Esophagus squamous epithelium (tissue), 5 donors: ENCODE measurements at places on chromosomes 2 and 18.

- no peaks in the 10 kb centered on the region for H3K36me3 ChIP-seq
- H3K27ac ChIP-seq = no peak overlapping the region
- H3K27me3 ChIP-seq = no peaks in the 10 kb centered on the region
- DNase-seq = no peak
Observed at GRCh38 chr2:105592288-105592687, 152.4 kb upstream of the NCK2 start.

GRCh38 chr18:36181441-36181840, 5.9 kb upstream of the MOCOS start:
- H3K36me3 ChIP-seq = no peaks in the 10 kb centered on the region
- H3K27ac ChIP-seq = no peak overlapping the region
- no peak overlapping the region for H3K4me3 ChIP-seq
- peaks cover 14% of the 10 kb centered on the region for H3K4me1 ChIP-seq

GRCh38 chr2:219434718-219435525, at the start of gene SPEG:
Gene SPEG (plus strand): TSS chr2:219434843. CDS start chr2:219434978, 135 bp downstream.
- peak within 1 kb of the TSS; percentile 90 for H3K27ac ChIP-seq
- DNase-seq = no peak
- peaks cover 9% of the 10 kb centered on the region for H3K27me3 ChIP-seq
- peaks cover 25% of the 10 kb centered on the region for H3K4me1 ChIP-seq

DNA sequence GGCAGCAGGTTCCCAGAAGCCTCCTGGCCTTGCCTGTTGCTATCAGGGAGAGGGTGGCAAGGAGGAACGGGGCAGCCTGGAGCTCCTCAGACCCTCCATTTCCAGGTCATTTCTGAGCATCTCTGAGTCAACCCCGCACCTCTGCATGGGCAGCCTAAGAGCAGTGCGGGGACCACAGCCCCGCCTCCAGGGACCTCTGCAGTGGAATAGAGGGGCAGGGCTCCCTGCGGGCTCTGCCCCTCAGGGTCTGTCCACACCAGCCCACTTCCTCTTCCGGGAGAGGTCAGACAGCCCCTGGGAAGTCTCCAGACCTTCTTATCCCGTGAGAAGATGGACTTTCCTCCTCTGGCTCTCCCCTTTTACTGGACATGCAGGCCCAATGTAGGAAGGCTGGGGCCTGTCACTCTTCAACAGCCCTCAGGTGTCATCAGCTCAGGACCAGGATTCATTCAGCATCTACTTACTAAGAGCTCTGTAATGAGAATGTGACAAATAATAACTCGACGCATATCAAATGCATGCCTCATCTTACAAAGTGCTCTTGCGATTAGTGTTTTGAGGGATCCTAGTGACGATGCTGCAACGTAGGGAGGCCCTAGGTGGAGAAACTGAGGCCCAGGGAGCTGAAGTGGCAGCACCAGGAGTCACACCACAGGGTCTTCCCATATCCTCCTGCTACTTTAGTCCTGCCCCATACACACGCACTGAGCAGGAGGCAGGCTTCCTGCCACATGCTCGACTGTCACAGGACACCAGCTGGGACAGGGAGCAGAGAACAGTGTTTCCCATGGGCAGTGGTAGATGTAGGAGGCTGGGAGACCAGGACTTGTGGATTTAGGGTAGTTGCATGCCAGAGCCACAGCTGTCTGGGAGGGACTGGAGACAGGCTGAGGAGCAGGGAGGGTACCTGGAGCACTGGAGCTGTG, 28.0 kb downstream of the SH2D6 start:
- H3K27me3 ChIP-seq = no peaks in the 10 kb centered on the region
- peak overlapping the region; percentile 81 for H3K27ac ChIP-seq
- peaks cover 10% of the 10 kb centered on the region for H3K4me1 ChIP-seq
- no peak for DNase-seq

- H3K4me1 ChIP-seq = no peaks in the 10 kb centered on the region
- no peaks in the 10 kb centered on the region for H3K36me3 ChIP-seq
- H3K27ac ChIP-seq = no peak overlapping the region
Observed at GRCh38 chr2:174815526-174815925, 51.3 kb upstream of the CHRNA1 start.

GRCh38 chr2:102449370-102449974, 23.6 kb upstream of the SLC9A4 start:
- H3K27me3 ChIP-seq = no peaks in the 10 kb centered on the region
- H3K27ac ChIP-seq = no peak overlapping the region
- no peaks in the 10 kb centered on the region for H3K36me3 ChIP-seq
- no peaks in the 10 kb centered on the region for H3K4me1 ChIP-seq

GRCh38 chr2:188628989-188629752, 337.5 kb downstream of the GULP1 start:
- peaks cover 14% of the 10 kb centered on the region for H3K4me1 ChIP-seq
- no peaks in the 10 kb centered on the region for H3K36me3 ChIP-seq
- no peak for DNase-seq

GRCh38 chr2:65055422-65056214, 598 bp upstream of the CEP68 start:
- no peaks in the 10 kb centered on the region for H3K27me3 ChIP-seq
- H3K4me3 ChIP-seq = peak overlapping the region; percentile 77
- H3K4me1 ChIP-seq = peaks cover 36% of the 10 kb centered on the region
- no peak for DNase-seq
- no peaks in the 10 kb centered on the region for H3K36me3 ChIP-seq
- H3K27ac ChIP-seq = peak overlapping the region; percentile 93

DNA sequence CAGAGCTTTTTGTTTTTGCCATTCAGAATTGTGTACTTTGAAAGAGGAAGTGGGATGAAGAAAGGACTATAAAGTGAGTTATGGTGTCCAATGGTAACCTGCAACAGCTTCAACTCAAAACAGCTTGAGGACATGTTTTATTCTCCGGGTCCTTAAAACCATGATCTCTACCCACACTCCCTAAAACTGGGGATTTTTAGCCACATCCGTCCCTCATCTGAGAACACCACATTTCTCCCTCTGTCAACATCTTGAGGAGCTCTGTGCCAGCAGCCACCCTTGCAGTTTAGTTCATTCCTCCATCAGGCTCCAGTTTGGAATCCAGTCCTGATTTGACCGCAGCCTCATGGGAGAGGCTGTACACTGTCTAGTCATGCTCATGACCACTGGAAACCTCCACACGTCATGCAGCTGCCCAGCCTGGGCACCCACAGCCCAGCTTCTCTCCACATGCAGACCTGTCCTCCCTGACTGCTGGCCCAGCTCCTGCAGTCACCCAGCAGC, 62.6 kb downstream of the C18orf63 start:
- no peaks in the 10 kb centered on the region for H3K36me3 ChIP-seq
- H3K27me3 ChIP-seq = no peaks in the 10 kb centered on the region
- no peaks in the 10 kb centered on the region for H3K4me1 ChIP-seq
- H3K27ac ChIP-seq = no peak overlapping the region

GRCh38 chr2:231467016-231467545, 2.8 kb upstream of the NCL start:
- H3K4me1 ChIP-seq = peaks cover 26% of the 10 kb centered on the region
- DNase-seq = no peak
- no peak overlapping the region for H3K4me3 ChIP-seq
- no peak overlapping the region for H3K27ac ChIP-seq
